ENCODE measurements at places on chromosomes 7 and 10.

DNA sequence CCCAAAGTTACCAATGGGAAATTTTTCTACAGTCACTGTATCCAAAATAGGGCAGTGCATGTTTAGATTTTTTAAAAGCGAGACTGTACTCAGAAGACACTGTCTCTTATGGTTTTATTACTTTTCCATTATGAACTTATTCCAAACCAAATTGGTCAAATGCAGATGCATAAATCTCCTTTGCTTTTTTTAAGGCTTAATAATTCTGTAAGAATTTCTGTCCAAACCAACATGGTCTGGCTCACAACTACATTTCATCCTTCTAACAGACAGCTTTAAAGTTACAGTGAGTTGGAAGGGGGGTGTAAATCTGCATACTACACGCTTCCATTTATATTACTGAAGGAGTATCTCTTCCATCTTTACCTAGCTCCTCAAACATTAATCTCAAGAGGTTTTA is 199.2 kb downstream of the SLC25A13 start:
- DNase-seq = no peak

DNA sequence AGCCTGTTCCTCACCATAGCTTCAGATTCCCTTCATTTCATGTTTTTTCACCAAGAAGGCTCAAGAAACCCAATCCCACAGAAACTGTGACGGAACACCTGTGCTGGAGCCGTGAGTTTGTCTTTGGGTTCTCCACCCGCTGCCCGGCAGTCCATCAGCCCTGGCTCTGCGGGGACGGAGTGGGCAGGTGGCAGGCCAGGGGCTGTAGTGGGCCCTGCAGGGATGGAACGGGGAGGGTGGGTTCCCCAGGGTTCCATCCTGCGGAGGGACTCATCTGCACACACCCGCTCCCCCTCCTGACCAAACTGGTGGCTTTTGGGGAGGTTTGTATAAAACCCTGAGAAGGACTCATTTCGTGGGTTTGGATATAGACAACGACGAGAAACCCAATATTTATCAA is 15.0 kb downstream of the CYP17A1 start:
- DNase-seq = no peak

DNA sequence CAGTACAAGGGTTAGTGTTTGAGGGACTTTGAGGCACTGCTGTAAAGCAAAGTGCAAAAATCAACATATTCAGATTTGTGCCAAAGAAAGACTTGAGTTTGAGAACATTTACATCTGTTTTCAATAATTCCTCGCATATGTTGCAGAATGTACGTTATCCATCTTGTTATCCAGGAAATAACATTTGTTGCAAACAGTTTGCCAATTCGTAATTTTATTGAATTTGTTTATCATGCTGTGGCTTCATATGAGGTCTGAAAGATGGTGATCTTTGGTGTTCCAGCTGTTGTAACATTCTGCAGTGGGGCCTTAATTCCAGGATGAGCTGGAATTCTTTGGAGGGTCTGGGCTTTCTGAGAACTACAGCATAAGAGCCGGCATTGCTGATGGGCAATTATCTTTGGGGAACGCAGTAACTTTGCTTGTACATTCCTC is 396.2 kb downstream of the LRMDA start:
- DNase-seq = no peak

DNA sequence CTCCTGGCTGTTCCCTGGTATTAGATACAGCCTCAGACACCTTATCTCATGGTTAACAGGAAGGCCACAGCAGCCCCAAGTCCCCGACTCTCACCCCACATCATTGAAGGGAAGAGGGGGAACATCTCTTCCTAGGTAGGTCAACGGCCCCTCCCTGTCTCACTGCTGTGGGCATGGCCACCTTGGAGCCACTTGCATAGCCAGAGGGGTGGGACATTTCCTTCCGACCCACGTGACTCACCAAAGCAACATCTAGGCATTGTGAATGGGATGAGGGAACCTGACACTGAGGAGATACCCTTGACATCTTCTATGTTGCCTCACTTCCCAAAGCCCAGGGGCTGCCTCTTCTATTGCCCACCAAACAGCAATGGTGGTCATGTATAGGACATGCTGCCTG is 68.5 kb upstream of the GPR26 start:
- no peak for DNase-seq

DNA sequence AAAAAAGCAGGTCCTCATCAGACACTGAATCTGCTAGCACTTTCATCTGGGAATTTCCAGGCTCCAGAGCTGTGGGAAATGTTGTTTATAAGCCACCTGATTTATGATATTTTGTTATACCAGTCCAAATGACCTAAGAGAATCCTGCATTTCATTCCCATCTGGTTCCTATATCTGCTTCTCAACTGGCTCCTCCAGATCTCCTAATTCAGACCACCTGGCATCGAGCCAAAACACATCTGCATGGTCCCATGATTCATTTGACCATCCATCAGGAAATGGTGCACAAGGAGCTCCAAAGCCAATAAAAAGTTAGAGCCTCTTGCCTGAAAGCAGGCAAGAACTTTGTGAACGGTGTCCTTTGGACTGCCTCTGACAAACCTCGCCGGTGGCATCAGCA is 108.9 kb downstream of the IPMK start:
- DNase-seq = no peak

DNA sequence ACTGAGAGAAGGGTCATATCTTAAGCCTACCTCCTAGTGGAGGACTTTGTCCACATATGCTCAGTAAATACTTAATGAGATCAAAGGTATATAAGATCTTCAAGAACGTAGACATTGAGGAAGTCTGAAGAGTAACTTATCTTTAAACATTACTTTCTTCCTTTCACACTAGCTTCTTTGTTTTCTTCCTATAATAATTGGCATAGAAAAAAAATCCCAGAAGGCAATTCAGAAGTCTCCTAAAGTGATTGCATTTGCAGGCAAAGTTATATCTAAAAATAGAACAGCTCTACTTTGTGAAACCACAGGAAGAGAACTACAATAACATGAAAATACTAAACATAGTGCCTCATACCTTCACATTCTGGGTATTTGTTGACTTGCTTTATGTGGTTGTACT is 150.4 kb downstream of the PPP1R3A start:
- no peak for DNase-seq

DNA sequence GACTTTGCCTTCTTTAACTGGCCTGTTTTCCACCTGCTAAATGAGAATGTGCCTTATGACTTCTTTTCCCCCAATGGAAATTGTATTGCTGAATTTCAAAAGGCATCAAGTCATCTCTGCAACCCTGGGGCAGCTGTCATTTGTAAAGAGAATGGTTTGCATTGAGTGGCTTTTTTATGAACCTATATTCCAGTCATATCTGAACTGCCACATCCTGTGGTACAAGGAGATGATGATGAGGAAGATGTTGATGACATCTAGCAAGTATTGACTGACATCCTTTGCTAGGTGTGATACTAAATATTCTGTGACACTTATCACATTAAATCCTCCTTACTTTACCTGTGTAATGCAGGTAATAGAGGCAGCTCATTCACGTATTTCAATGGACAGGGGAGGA is 88.3 kb upstream of the KIAA1217 start:
- no peak for DNase-seq

DNA sequence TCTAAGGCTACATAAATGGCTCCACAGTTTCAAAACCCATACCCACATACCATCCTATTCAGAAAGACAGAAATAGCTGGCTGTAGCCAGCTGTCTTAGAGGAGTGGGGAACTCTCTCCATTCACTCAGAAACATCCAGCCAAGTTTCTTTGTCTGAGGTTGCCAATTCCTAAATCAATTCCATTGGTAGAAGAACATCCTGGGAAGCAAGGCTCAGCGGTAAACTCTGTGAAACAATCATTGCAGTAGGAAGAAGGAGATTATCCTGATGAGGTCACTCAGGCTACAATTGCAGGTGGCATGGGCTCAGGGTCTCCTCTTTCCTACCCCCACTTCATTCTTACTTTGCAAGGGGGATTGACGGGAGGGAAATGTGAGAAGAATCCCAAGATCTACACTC is 154.0 kb downstream of the ETV1 start:
- no peak for DNase-seq

- DNase-seq = no peak
Measured at GRCh38 chr7:13875496-13876074, 113.9 kb downstream of the ETV1 start.

GRCh38 chr10:125700355-125700911 is 17.5 kb upstream of the TEX36 start:
- no peak for DNase-seq

GRCh38 chr7:46003161-46003560 is 82.1 kb upstream of the IGFBP3 start:
- DNase-seq = no peak

All from suppressor macrophage treated with lipopolysaccharide for 1 hour (primary cell).